ENCODE measurements at places on chromosomes 3 and 15. TPM values are rescaled to one million over a fixed set of nuclear protein-coding genes. Genes with fewer than 3 reads are reported as not detected.
A peak's percentile ranks its signal among the peaks of the same experiment; 100 is the strongest.

- H3K4me1 ChIP-seq: no peaks in the 10 kb centered on the region
- H3K27ac ChIP-seq: no peak overlapping the region
- no peak for DNase-seq
- peaks cover 4% of the 10 kb centered on the region for H3K36me3 ChIP-seq
Measured at GRCh38 chr15:63930034-63930433, 96.3 kb upstream of the HERC1 start.

- H3K36me3 ChIP-seq: peaks cover 18% of the 10 kb centered on the region
- no peak overlapping the region for H3K27ac ChIP-seq
- no peak overlapping the region for H3K4me3 ChIP-seq
- DNase-seq: no peak
Measured at GRCh38 chr15:63776443-63776842, 57.3 kb downstream of the HERC1 start.

DNA sequence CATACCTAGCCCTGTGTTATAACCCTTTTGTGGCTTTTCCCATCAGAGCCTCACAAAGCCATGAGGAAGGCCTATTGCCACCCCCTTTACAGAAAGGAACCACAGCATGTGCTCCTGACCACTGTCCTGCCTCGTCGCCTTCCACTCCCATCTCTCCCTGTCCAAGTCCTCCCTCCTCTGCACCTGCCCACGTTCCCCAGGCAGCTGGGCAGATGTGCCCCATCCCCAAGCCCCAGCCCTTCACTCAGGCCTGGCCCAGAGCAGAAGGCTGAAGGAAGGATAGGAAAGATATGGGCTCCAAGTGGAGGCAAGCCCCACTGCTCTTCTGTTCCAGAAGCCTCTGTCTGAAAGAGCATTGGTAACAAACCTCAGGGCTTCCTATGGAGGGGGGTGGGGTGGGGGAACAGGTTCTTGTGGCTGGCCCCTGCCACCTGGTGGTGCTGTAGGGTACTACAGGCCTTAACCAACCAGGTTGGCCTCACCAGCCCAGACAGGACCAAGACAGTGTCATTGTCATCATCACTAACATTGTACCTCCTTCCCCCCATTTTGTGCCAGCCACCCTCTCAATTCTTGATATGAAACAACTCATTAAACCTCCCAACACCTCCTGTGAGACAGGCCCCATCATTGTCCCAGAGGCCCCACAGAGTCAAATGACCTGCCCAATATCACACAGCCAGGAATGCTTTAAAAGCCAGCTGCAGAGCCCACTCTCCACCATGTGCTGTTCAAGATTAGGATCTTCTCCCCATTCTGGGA lies 10.0 kb downstream of the POC1A start:
- H3K27ac ChIP-seq: no peak overlapping the region
- DNase-seq: peak; percentile 15
- no peaks in the 10 kb centered on the region for H3K27me3 ChIP-seq
- no peaks in the 10 kb centered on the region for H3K36me3 ChIP-seq

- no peaks in the 10 kb centered on the region for H3K36me3 ChIP-seq
- no peak overlapping the region for H3K4me3 ChIP-seq
- no peak overlapping the region for H3K27ac ChIP-seq
- no peaks in the 10 kb centered on the region for H3K27me3 ChIP-seq
Measured at GRCh38 chr3:150285601-150286000, 122.5 kb upstream of the TSC22D2 start.

DNA sequence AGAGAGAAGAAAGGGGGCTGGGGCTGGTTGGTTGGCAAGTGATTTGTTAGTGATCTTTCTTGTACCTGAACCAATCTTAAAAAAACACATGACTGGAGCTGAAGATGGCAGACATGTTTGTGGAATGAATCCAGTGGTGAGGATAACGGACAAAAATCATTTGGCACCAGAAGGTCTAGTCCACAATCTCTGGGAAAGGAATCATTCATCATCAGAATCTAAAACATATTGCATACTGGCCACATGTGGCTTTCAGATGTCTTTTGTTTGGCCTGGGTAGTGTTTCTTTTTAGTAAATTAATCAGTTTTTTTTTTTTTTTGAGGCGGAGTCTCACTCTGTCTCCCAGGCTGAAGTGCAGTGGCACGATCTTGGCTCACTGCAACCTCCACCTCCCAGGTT lies 5.0 kb downstream of the NEK11 start:
- H3K27me3 ChIP-seq: no peaks in the 10 kb centered on the region
- DNase-seq: no peak
- H3K4me1 ChIP-seq: peaks cover 7% of the 10 kb centered on the region
- H3K4me3 ChIP-seq: no peak overlapping the region
- no peak overlapping the region for H3K27ac ChIP-seq

DNA sequence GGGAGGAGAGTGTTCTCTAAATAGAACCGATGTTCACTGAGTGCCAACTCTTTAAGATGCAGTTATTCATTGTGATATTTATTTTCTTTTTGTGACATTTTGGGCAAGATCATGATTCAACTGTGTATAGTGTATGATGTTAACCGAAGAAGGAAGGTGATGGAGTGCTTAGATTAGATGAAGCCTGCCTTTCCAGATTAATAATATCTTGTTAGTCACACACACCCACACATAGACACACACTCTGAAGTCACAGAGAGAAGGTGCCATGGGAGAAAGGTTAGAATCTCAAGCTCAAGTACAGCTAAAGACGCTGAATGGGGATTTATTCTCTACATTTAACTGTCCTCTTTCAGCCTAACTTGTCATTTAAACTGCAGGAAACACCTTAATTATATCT lies 77.0 kb downstream of the SLC9A9 start:
- H3K4me1 ChIP-seq: peaks cover 10% of the 10 kb centered on the region
- DNase-seq: no peak
- no peak overlapping the region for H3K4me3 ChIP-seq

DNA sequence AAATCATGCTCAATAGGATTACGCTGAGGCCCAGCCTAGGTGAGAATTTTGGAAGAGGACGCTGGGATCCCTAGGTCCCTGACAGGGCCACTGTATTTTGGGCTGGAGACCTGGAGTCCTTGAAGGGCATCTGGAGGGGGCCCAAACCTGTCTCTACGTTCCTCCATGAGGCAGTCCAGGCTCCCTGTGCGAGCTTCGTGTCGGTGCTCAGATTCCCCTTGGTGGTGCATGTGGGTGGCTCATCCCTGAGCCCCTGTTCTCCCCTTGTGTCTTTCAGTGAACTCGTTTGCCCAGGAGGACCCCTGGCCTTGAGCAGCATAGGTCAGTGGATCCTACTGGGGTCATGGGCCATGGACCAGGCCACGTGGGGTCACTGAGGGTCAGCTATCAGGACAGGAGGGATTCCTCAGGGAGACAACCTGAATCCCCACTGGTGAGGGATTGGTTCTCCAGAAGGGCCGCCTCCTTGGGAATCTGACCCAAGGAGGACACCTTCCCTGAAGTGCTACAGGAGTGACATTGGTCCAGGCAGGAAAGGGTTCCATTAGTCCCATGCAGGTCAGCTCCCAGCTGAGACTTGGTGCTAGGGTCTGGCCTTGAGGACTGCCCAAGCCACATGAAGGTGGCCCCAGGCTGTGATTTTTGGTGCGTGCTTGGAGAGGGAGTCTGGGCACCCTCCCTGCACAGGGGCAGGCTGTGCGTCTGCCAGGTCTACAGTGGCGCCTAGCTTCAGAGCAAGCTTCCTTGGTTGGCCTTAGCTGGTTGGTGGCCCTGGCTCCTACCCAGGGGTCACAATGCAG lies 229.8 kb downstream of the SNRPN start:
- DNase-seq: no peak
- H3K4me1 ChIP-seq: no peaks in the 10 kb centered on the region
- no peaks in the 10 kb centered on the region for H3K27me3 ChIP-seq
- H3K4me3 ChIP-seq: no peak overlapping the region

- no peaks in the 10 kb centered on the region for H3K4me1 ChIP-seq
- H3K4me3 ChIP-seq: no peak overlapping the region
- no peaks in the 10 kb centered on the region for H3K27me3 ChIP-seq
Measured at GRCh38 chr15:71251584-71252043, 136.3 kb downstream of the THSD4 start.

GRCh38 chr3:66242788-66243464 lies 22.1 kb downstream of the SLC25A26 start:
- no peak overlapping the region for H3K27ac ChIP-seq
- peaks cover 38% of the 10 kb centered on the region for H3K36me3 ChIP-seq
- H3K27me3 ChIP-seq: no peaks in the 10 kb centered on the region
- DNase-seq: no peak

DNA sequence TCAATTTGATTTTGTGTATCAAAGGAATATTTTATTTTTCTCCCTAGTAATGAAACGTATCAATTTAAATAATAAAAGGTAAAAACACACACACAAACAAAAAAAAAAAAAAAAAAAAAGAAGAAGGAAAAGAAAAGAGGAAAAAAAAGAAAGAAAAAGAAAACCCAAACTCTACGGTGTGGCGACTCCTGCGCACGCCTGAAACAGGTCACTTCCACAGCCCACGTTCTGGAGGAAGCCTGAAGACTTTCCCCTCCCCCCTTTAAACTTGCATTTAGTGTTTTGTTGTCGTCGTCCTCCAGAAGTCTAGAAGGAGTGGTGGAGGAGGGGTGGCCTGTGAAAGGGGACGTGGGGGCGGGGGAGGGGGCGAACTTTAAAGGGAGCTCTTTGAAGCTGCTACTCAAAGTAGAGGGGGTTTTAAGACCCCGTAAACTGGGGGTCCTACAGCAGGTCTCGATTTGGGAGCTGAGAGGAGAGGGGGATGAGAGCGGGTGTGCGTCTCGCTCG lies 2.3 kb upstream of the TLE3 start:
- H3K36me3 ChIP-seq: no peaks in the 10 kb centered on the region
- no peaks in the 10 kb centered on the region for H3K27me3 ChIP-seq
- peaks cover 42% of the 10 kb centered on the region for H3K4me1 ChIP-seq

DNA sequence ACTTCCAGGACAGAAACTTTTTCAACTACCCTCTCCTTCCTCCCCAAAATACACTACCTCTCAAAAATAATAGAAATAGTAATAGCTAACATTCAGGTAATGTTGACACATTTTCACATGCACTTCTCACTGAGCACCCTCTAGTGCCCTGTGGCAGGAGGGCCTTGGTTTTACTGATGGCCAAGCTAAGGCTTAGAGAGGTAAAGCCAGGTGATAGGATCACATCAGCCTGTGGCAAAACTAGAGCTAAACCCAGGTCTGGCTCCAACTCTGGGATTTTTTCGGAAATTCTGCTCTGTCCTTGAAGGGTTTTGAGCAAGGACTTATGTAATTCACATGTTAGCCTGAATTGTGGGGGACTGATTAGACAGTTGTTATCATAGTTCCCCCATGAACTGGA lies 922 bp upstream of the TAMM41 start:
- H3K4me3 ChIP-seq: no peak overlapping the region
- no peak for DNase-seq
- no peak overlapping the region for H3K27ac ChIP-seq
- H3K27me3 ChIP-seq: no peaks in the 10 kb centered on the region
- H3K36me3 ChIP-seq: peaks cover 10% of the 10 kb centered on the region
- H3K4me1 ChIP-seq: peaks cover 34% of the 10 kb centered on the region

DNA sequence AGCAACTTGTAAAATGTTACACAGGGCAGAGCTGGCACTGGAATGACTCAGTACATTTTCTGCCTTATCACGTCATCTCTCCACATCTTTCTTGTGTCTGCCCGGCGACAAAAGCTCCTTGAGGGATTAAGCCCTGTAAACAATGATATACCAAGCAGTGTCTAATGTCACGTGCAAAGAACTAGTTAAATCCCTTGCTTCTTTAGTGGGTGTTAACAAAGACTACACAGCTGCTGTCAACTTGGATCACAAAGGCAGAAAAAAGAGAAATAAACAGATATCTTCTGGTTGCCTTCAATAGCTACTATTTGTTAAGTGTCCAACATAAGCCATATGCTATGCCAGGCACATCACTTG lies 48.1 kb upstream of the FRMD4B start:
- H3K27ac ChIP-seq: no peak overlapping the region
- no peaks in the 10 kb centered on the region for H3K36me3 ChIP-seq
- DNase-seq: no peak
- no peaks in the 10 kb centered on the region for H3K27me3 ChIP-seq
- peaks cover 21% of the 10 kb centered on the region for H3K4me1 ChIP-seq

- peaks cover 23% of the 10 kb centered on the region for H3K4me1 ChIP-seq
- H3K27ac ChIP-seq: no peak overlapping the region
- no peaks in the 10 kb centered on the region for H3K36me3 ChIP-seq
- no peak for DNase-seq
Measured at GRCh38 chr3:19885468-19885867, 48.5 kb downstream of the EFHB start.

- H3K27ac ChIP-seq: no peak overlapping the region
- peaks cover 19% of the 10 kb centered on the region for H3K4me1 ChIP-seq
- no peak for DNase-seq
- no peaks in the 10 kb centered on the region for H3K27me3 ChIP-seq
- no peaks in the 10 kb centered on the region for H3K36me3 ChIP-seq
- H3K4me3 ChIP-seq: no peak overlapping the region
Measured at GRCh38 chr15:38882221-38882620, 317.6 kb upstream of the RASGRP1 start.

- H3K36me3 ChIP-seq: no peaks in the 10 kb centered on the region
- no peaks in the 10 kb centered on the region for H3K4me1 ChIP-seq
- H3K4me3 ChIP-seq: no peak overlapping the region
- no peak for DNase-seq
- H3K27ac ChIP-seq: no peak overlapping the region
- H3K27me3 ChIP-seq: no peaks in the 10 kb centered on the region
Measured at GRCh38 chr3:102144063-102144462, 290.8 kb upstream of the ZPLD1 start.

- DNase-seq: peak; percentile 68
- no peaks in the 10 kb centered on the region for H3K36me3 ChIP-seq
- H3K27me3 ChIP-seq: no peaks in the 10 kb centered on the region
- H3K4me3 ChIP-seq: no peak overlapping the region
Measured at GRCh38 chr15:101349047-101349951, 54.3 kb upstream of the SNRPA1 start.

GRCh38 chr3:186940967-186941366 lies 10.6 kb downstream of the ST6GAL1 start:
- no peaks in the 10 kb centered on the region for H3K36me3 ChIP-seq
- peak overlapping the region; percentile 35 for H3K27ac ChIP-seq
- H3K27me3 ChIP-seq: no peaks in the 10 kb centered on the region
- no peak for DNase-seq
- no peak overlapping the region for H3K4me3 ChIP-seq
- peaks cover 22% of the 10 kb centered on the region for H3K4me1 ChIP-seq

GRCh38 chr3:159884661-159885402 lies 103.8 kb upstream of the IL12A start:
- no peak for DNase-seq
- H3K4me3 ChIP-seq: no peak overlapping the region
- H3K27ac ChIP-seq: no peak overlapping the region
- H3K4me1 ChIP-seq: peaks cover 21% of the 10 kb centered on the region
- no peaks in the 10 kb centered on the region for H3K36me3 ChIP-seq

The DAZL gene
- not detected for total RNA-seq

The CLDN18 gene
- total RNA-seq: 134 TPM

The CACNA2D3 gene
- 6.5 TPM for total RNA-seq

The CPNE4 gene
- total RNA-seq: 0.47 TPM

The IL17RD gene
- 0.11 TPM for total RNA-seq

The THPO gene
- 0.14 TPM for total RNA-seq

The CHRD gene
- 40.9 TPM for total RNA-seq

The RAP2B gene
- total RNA-seq: 21.7 TPM

The GPR87 gene
- 0.34 TPM for total RNA-seq

The MEX3B gene
- total RNA-seq: 1.1 TPM

The PDZRN3 gene
- total RNA-seq: 24.9 TPM

The STAB1 gene
- total RNA-seq: 190 TPM

The ZNF662 gene
- 5.5 TPM for total RNA-seq
